IPS DF 6.9 (cell line): ENCODE measurements at places on chromosomes 6 and 20.

- DNase-seq, result no peak
Observed at GRCh38 chr6:45864651-45865050, 151.0 kb downstream of the CLIC5 start.

GRCh38 chr6:133978896-133979240, 25.8 kb downstream of the TBPL1 start:
- no peak for DNase-seq

- no peak for DNase-seq
Observed at GRCh38 chr6:110517034-110517433, 40.6 kb upstream of the SLC22A16 start.

GRCh38 chr6:3001773-3002293, 2.1 kb downstream of the NQO2 start:
- DNase-seq, result no peak

- DNase-seq, result no peak
Observed at GRCh38 chr20:49507741-49508434, 25.4 kb upstream of the KCNB1 start.

DNA sequence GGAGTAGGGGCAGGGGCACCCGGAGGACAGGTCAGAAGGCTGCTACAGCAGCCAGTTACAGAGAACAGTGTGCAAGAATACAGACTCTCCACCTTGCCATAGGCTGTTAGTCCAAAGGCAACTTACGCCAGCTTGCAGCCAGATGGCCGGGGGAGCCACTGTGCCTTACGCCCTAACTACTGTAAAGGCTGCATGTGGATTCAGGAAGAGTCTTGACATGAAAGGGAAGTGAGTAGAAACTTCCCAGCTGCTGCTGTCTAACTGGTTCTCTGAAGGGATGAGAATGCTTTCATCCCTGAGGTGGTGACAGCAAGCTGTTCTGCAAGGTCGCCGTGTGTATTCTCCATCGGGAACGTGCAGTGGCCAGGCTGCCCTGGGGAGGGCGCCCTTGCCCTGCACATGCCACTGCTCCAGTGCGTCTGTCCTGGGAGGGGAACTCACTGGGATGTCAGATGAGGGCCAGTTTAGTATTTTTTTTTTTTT, 46.1 kb downstream of the LYRM4 start:
- peak; percentile 25 for DNase-seq

GRCh38 chr6:23246896-23247295, 677.5 kb downstream of the HDGFL1 start:
- DNase-seq, result no peak

GRCh38 chr20:43824309-43825050, 90.2 kb upstream of the TOX2 start:
- DNase-seq, result no peak

- DNase-seq, result no peak
Observed at GRCh38 chr6:21102624-21103023, 490.9 kb upstream of the SOX4 start.

GRCh38 chr6:161684731-161685475, 411.0 kb upstream of the AGPAT4 start:
- no peak for DNase-seq

- no peak for DNase-seq
Observed at GRCh38 chr6:57089265-57089664, 723 bp upstream of the ZNF451 start.

DNA sequence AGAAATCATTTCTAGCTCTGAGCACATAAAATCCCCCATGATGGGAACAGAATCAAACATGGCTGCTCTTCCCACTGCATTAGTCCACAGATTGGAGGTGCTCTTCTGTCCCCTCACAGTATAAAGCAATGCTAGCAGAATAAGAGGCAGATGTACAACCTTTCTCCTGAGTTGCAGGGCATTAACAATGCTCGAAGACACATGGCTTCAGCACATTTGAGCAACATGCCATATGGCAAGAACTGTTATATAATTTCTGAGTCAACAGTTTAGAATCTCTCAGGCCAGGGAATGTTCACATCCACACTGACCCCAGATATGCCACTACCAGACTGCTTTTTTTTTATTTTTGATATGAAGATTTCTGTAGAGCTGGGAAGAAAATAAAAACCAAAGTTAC, 119.6 kb downstream of the KIF13A start:
- no peak for DNase-seq

DNA sequence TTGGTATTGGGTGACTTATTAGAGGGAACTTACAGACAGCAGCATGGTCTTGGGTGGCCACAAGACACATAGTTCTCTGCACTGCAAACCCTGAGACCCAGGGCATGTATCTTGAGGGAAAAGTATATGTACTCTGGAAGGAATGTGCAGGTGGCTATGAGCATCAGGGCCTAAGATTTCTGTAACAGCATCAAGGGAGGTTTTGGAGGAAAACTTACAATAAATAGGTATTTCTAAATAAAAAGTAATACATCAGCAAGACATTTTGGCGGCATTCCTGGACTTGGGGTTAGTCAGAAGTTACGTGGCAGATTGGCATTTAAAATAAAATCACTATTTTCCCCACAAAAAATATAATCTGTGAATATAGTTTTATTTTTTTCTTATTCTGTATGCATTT, 8.0 kb upstream of the STX7 start:
- DNase-seq, result no peak

GRCh38 chr6:49868951-49869529, 2.7 kb upstream of the CRISP1 start:
- no peak for DNase-seq

- DNase-seq, result no peak
Observed at GRCh38 chr6:19297880-19298279, 539.3 kb upstream of the ID4 start.

DNA sequence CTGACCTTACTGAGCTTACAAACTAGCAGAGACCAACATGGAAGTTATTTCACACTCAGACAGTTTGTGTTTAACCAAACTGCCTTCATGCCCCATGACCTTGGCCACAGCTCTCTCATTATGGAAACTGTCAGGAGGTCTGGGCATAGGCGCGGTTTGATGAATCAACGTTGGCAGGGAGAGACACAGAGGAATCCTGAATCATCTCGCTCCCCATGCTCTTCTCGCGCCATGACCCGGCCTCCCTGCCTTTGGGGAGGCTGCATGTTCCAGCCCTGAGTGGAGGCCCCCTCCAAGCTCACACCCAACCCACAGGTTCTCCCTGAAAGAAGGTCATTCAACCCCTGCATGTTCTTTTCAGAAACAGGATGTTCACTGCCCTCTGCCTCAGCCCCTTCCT, 15.9 kb upstream of the GDAP1L1 start:
- no peak for DNase-seq

DNA sequence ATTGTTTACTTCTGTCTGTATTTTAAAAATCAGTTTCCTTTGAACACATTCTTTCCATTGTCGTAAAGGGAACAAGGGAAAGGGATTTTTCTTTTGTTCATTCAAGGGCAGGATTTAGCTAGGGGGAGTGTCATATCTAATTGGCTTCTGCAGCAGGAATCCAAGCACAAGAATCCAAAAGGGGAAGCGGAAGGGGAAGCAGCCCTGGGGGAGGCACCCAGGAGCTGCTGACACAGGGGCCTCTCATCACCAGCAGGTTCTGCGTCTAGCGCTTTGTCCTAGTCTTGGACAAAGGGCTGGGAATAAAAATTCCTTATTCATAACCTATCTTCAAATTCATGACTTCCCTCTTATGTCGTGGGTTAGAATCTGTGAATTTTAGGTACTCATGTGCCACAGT, 13.7 kb downstream of the RIPK1 start:
- no peak for DNase-seq

DNA sequence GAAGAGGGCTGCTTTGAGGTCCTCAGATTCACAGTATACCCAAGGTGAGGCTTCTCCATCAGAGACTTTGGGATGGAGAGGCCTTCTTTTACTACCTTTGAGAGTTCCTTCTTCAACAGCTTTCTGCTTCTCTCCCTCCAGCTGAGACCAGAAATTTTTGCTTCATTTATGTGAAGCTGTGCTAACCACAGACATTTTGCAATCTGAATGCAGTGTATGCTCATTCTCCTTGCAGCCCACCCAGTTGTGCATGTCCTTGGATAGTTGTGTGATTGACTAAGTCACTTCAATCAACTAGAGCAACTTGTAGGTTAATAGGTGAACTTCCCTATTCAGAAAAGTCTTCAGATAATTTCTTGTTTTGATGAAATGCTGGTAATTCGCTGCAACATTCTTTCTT, 20.1 kb downstream of the DCBLD1 start:
- no peak for DNase-seq

GRCh38 chr6:43016943-43017334, 2.9 kb downstream of the KLHDC3 start:
- DNase-seq, result no peak

DNA sequence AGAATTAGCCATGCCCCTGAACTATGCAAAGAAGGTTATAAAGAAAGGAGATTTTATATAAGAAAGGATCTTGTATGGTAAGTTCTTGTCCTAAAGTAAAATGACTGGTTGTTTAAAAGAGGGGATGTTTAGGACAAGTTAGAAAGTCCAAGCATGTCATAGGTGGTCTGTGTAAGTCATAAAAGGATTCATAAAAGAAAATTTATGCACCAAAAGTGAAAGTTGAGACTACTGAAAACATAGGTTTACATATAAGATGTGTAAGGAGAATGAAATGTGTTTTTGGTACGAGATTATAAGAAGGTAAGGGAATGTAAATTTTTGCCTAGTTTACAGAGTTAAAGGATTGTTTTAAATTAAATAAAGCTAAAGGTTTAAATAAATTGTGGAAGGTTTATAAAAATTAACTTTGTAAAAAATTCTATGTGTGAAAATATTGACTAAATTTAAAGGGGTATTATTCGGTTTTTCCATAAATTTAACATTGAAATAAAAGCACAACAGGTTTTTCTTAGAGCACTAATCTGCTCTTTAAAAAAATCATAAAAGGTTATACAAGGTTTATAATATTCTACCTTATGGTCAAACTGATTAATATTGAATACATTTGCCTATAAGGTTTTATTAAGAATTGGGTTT, 93.6 kb upstream of the UST start:
- peak; percentile 33 for DNase-seq

DNA sequence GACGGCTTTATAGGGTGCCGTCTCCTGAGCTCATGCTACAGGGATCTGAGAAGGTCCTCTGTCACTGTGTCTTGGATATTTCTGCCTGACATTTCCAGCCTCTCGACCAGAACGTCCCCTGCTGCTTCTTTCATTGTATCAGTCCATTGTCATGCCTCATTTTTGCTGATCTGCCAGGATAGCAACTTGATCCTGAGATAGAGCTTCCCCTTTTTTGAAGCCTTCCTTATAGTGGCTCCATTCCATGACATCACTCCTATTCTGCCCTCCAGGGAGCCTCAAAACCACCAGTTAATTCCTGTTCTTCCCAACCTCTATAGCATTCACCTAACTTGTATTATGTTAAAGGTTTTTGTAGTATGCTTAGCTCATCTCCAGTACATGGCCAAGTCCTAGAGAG, 431.8 kb upstream of the NOX3 start:
- no peak for DNase-seq

DNA sequence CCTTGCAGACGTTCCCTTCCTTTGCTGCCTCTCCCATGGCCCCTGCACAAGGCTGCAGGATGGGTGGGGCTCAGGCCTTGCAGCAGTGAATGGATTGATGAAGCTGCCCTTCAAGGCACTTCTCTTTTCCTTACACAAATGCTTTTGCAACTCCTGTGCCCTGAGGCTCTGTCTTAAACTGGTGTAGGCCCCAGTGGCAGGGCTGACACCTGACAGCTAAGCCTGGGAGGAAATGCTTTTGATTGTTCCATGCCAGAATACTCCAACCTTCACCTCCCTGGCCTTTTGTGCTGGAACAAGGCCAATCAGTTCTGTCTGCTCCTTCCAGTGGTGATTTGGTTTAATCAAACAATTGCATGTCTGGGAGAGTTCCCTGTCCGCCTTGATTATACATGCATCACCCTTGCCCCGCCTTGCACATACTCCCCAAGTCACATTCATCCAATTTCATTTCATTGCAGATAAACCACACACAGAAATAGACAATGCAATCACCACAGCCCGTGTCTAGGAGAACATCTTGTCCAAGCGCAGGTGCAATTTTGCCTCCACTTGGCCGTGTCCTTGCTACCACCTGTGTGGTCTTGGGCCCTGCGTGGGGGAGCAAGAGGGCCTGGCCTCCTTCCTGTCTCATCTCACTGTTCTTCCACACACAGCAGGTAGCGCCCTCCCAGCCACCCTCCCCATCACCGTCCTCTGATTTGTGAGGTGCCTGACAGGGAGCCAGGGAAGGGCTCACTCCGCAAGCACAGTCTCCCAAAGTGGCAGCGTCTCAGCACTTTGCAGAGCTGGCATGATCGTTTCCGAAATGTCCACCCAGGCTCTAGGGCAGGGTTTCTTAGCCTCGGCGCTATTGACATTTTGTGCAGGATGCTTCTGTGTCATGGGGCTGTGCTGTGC, 120.4 kb downstream of the CDH26 start:
- DNase-seq, result no peak

DNA sequence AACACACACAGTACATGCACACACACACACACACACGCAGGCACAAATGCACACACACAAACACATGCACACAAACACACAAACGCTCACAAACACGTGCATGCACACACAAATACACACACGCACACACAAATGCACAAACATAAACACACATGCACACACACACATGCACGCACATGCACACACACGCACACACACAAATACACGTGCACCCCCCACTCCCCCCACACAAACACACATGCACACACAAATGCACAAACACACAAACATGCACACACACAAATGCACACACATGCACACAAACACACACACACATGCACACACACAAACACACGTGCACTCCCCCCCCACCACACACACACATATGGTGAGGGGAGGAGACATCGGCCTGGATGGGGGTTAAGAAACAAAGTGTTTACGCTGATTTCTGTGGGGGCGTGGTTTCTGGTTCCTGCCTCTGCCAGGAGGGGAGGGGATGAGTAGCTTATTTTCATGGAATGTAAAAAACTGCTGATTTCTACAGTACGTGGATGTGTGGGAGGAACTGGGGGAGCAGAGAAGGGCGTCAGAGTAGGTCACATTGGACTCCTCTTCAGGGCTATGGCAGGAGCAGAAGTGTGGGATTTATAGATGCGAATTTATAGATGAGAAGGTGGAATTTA, 607.2 kb downstream of the QKI start:
- DNase-seq, result no peak

DNA sequence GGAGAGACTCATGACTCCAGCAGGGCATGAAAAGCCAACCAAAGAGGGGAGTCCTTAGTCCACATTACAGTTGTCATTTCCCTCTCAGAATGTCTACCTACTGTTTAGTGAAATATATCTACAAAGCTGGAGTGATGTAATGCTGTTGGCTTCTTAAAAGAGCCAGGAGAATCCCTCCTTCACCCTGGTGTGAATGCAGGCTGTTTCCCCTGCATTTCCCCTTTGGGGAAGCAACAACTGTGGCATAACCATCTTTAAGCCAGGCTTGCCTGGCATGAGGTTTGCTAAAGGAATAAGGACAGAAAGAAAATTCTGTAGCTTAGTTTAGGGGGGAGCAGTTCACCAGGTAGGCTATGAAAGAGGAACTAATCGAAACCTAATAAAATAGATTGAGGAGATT, 129.5 kb downstream of the CRYBG1 start:
- DNase-seq, result no peak

DNA sequence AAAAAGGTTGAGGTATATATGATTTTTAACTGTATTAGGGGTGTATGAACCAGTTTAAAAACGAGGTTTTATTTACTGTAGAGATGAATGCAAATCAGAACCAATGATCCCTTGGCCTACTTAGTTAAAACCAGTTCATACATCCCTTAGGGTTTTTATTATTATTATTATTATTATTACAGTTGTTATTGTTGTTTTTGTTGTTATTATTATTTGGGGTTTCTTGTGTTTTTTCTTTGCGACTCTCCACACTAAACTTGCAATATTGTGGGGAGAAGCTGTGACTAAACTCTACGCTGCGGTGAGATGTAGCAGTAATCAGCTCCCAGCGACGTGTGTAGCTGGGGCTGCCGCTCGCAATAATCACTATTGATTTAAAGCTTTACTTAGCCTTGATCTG, 62.2 kb downstream of the SSR1 start:
- no peak for DNase-seq
